DMS153 (cell line): ENCODE measurements at places on chromosomes 12 and 14.

DNA sequence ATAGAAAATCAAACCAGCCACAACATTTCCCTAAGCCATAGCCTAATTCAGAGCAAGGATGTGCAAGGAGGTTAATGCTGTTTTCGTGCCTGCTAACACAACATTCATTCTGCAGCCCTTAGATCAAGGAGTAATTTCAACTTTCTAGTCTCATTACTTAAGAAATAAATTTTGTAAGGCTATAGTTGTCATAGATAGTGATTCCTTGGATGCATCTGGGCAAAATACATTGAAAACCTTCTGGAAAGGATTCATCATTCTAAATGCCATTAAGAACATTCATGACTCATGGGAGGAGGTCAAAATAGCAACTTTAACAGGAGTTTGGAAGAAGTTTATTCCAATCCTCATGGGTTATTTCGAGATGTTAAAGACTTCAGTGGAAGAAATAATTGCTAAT lies 283.2 kb downstream of the RPAP3 start:
- DNase-seq, result no peak

- no peak for DNase-seq
These were observed 4.2 kb downstream of the RFX4 start for GRCh38 chr12:106586803-106587684.

DNA sequence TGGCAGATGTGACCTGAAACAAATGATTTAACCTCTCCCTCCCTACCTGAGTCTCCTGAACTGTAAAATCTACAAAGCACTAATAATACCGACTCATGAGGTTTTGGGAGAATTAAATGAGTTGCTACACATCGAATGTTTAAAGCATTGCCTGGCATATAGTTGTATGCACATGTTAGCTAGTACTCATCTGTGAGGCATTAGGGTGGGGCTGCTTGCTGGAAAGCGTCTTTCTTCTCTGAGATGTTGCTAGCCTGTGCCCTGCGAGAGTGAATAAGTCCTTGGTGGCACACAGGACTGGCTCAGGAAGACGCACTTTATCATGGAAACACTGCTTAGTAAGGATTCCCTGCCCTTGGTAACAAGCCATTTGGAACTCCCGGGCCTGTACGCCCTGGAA lies 6.1 kb downstream of the RAPGEF3 start:
- DNase-seq, result no peak

GRCh38 chr14:99175331-99176155 lies 96.5 kb downstream of the BCL11B start:
- DNase-seq, result no peak

DNA sequence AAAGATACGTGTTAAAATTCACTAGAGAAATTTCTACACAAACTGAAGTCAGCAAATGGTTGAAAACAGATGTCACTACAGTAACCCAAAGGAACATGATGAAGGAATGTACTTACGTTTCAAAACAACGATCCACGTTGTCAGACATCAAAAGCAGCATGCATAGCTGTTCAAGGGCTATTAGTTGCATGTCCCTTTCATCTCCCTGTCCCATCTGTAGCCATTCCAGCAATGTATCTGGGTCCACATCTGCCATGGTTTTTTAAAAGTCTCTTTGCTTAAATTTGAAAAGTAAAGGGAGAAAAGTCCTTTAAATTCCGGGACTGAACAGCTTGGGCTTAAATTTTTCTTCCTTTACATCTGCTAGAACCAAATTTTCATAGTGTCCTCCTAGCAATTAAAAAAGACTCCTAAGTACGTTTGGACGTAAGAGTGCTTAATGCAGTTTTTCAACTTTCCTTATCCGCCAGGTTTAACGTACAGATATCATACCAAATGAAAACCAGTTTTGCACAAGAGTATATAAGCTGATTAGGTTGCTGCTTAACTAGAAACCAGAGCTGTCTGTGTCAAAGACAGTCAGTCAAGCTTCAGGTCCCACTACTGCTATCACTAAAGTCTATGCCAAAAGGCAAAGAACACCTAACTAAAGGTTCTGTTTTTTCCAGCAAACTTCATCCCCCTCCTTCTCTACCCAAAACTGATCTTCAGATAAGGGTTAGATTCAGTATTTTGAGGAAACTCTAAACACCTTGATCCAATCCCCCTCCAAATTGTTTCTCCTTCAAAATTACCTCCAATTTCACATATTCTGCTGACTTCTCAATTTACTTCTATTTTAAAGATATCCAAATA lies 1.7 kb downstream of the HECTD1 start:
- no peak for DNase-seq

DNA sequence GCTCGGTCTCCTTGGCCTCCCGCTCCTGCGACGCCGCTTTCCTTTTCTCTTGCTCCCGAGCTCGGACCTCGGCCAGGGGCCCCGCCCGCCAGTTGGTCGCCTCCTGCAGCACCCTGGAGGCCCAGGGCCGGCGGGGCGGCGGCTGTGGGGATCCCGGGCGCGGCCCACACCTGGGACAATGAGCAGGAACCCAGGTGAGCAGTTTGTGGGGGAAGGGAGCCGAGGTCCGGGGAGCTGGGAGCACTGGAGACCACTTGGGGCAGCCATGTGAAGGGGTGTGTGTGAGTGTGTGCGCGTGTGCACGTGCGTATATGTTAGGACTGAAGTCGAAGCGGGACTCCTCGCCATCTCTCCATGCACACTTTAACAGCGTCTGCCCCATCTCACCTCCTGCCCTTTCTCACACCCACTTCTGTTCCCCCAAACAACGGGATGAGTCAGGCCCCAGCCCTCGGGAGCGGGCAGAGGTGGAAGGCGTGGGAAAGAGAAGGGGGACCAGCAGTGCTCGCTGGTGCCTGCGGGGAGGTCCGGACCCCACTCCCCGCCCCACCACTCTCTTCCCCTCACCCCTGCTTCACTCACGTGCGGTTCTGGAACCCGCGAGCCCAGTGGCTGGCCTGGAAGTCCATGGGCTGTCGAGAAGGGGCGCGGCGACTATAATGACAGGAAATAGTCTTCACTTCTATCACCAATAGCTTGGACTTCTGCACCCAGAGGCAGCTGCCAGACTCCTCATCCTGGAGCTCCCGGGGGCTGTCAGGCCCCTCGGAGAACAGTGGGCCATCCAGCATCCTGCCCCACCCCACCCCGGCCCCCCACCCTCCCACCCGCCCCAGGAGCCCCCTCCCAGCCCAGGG lies 450 bp downstream of the DDN start:
- no peak for DNase-seq
